ENCODE measurements at places on chromosomes 12 and 14.

GRCh38 chr14:76929927-76930326 is 98.6 kb downstream of the IRF2BPL start:
- H3K27me3 ChIP-seq, result no peaks in the 10 kb centered on the region
- H3K36me3 ChIP-seq, result no peaks in the 10 kb centered on the region
- H3K4me3 ChIP-seq, result no peak overlapping the region
- H3K27ac ChIP-seq, result no peak overlapping the region
- DNase-seq, result peak; percentile 74
- H3K4me1 ChIP-seq, result peaks cover 2% of the 10 kb centered on the region

GRCh38 chr14:23182372-23183157 is 895 bp downstream of the SLC7A8 start:
- peak overlapping the region; percentile 80 for H3K4me3 ChIP-seq
- no peak overlapping the region for H3K27ac ChIP-seq
- H3K27me3 ChIP-seq, result no peaks in the 10 kb centered on the region
- H3K4me1 ChIP-seq, result peaks cover 6% of the 10 kb centered on the region

- H3K4me3 ChIP-seq, result peak within 1 kb of the TSS; percentile 26
- H3K4me1 ChIP-seq, result no peaks in the 10 kb centered on the region
- no peak within 1 kb of the TSS for H3K27ac ChIP-seq
- no peaks in the 10 kb centered on the region for H3K36me3 ChIP-seq
Measured at GRCh38 chr12:21940549-21941505, at the start of gene ABCC9. Gene ABCC9, minus strand, starts transcription at chr12:21941426. Its CDS starts 4,752 bp downstream, at chr12:21936674.

- H3K4me3 ChIP-seq, result no peak overlapping the region
- no peak for DNase-seq
- H3K36me3 ChIP-seq, result no peaks in the 10 kb centered on the region
- peaks cover 15% of the 10 kb centered on the region for H3K4me1 ChIP-seq
- no peak overlapping the region for H3K27ac ChIP-seq
Measured at GRCh38 chr14:96194262-96194656, 10.4 kb upstream of the BDKRB2 start.

GRCh38 chr14:95208598-95208997 is 51.3 kb upstream of the DICER1 start:
- H3K4me3 ChIP-seq, result no peak overlapping the region
- no peaks in the 10 kb centered on the region for H3K27me3 ChIP-seq
- no peak overlapping the region for H3K27ac ChIP-seq
- no peak for DNase-seq

DNA sequence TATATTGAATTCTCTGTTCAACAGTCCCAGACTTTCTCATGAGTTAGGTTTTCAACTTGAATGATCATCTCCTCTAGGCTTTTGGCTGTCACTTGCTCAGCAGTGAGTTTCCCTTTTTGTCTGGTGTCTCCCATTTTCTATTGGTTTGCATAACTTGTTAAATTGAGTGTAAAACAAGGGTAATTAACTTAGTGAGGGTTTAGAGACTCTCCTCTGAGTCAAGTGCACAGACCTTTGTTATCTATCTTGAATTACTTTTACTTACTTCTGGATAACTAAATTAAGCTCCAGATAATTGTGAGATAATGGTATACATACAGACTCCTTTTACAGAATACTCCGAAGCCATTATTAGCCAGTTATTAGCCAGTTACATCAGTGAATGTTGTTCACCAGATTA is 22.0 kb downstream of the MLXIP start:
- no peak overlapping the region for H3K27ac ChIP-seq
- no peaks in the 10 kb centered on the region for H3K36me3 ChIP-seq
- no peaks in the 10 kb centered on the region for H3K27me3 ChIP-seq
- DNase-seq, result no peak
- H3K4me1 ChIP-seq, result peaks cover 12% of the 10 kb centered on the region
- no peak overlapping the region for H3K4me3 ChIP-seq

- no peaks in the 10 kb centered on the region for H3K36me3 ChIP-seq
- no peak overlapping the region for H3K4me3 ChIP-seq
- H3K27ac ChIP-seq, result no peak overlapping the region
- H3K4me1 ChIP-seq, result no peaks in the 10 kb centered on the region
Measured at GRCh38 chr14:84237881-84238280, 1292.1 kb upstream of the FLRT2 start.

GRCh38 chr12:58500399-58500798 is 419.9 kb downstream of the LRIG3 start:
- H3K27ac ChIP-seq, result no peak overlapping the region
- no peaks in the 10 kb centered on the region for H3K27me3 ChIP-seq
- H3K4me1 ChIP-seq, result no peaks in the 10 kb centered on the region
- DNase-seq, result no peak

DNA sequence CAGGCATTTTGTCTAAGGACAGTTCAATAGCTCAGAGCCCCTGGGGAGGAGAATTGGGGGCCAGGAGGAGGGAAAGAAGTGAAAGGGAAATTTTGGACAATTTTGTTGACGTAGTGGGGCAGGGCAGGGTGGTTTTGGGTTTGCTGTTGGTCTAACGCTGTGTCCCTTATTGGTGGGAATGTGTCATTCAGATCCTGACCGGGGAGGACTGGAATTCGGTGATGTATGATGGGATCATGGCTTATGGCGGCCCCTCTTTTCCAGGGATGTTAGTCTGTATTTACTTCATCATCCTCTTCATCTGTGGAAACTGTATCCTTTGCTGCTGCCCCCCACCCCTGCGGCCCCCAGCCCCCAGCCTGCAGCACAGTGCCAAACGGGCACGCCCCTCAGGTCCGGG is 212.1 kb upstream of the FKBP4 start:
- H3K27ac ChIP-seq, result no peak overlapping the region
- H3K4me3 ChIP-seq, result no peak overlapping the region
- peaks cover 1% of the 10 kb centered on the region for H3K4me1 ChIP-seq
- no peak for DNase-seq

- H3K4me1 ChIP-seq, result no peaks in the 10 kb centered on the region
- no peak overlapping the region for H3K27ac ChIP-seq
- no peaks in the 10 kb centered on the region for H3K27me3 ChIP-seq
- no peak overlapping the region for H3K4me3 ChIP-seq
- no peak for DNase-seq
Measured at GRCh38 chr14:74558655-74559054, 53.4 kb downstream of the LTBP2 start.

DNA sequence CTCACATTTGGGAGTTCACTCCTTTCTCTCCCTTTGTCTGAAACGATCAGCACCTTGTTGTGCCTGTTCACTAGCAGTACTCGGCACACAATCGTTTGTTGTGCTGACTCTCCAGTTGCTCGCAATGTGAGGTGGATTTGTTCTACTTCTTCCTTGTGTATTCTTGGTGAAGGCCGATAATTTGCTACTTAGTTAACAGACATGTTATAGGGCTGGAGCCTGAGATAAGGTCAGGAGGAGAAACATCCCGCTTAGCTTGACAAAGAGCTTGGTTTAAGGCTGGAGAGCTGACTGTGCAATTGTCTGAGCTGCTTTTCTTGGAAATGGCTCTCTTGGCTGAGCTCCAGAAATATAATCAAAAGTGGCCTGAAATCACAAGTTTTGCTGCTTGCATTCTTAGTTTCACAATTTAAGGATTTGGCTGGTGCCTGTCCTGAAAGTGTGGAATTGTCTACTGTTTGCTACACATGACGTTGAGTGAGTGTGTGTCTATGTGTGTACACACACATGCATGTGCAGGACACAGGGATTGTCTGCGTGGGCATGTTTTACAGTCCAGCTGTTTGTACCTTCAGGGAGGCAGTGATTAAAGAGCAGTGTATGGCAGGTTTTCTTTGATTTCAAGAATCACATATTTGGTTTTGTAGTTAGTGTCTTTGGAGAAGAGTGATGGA is 77.7 kb downstream of the ARF6 start:
- no peak for DNase-seq
- H3K27me3 ChIP-seq, result no peaks in the 10 kb centered on the region
- no peak overlapping the region for H3K27ac ChIP-seq
- H3K4me1 ChIP-seq, result peaks cover 2% of the 10 kb centered on the region

- peak overlapping the region; percentile 51 for H3K27ac ChIP-seq
- no peaks in the 10 kb centered on the region for H3K27me3 ChIP-seq
- H3K4me3 ChIP-seq, result no peak overlapping the region
- no peaks in the 10 kb centered on the region for H3K36me3 ChIP-seq
- H3K4me1 ChIP-seq, result peaks cover 20% of the 10 kb centered on the region
- no peak for DNase-seq
Measured at GRCh38 chr14:89445273-89445973, 28.4 kb upstream of the FOXN3 start.

GRCh38 chr12:55681142-55682077 is 26.3 kb downstream of the ITGA7 start:
- peak; percentile 97 for DNase-seq
- H3K4me3 ChIP-seq, result no peak overlapping the region
- no peaks in the 10 kb centered on the region for H3K27me3 ChIP-seq

All from mesendoderm (in vitro differentiated cells).